ENCODE measurements at places on chromosomes 7 and 10. TPM values are rescaled to one million over a fixed set of nuclear protein-coding genes. Genes with fewer than 3 reads are reported as not detected.

The HOXA11 gene
- not detected for polyA plus RNA-seq

DNA sequence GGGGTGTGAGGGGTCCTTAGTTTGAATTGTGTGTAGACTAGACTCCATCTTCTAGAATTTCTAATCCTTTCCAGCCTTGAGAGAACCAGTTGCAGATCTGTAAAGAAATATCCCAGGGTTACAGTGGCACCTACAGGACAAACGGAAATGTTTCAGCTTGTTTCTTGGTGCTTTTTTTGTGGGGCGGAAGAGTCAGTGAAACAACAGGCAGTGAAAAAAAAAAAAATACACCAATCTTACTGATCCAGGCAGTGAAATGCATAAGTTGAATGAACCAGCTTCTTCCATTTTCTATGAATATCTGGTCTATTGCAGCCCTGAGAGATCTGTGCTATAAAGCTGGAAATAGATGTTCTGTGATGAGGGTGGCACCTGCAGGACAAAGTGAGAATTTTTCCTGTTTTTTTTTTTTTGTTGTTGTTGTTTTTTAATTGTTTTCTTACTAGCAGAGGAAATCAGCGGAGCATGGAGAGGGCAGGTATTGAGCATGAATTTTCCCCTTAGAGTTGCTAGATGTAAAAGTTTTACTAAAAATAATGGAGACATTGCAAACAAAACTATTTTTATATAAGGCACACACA is 81.9 kb upstream of the DYNC1I1 start:
- H3K27ac ChIP-seq = no peak overlapping the region
- H3K4me3 ChIP-seq = no peak overlapping the region
- DNase-seq = peak; percentile 56
- H3K36me3 ChIP-seq = no peaks in the 10 kb centered on the region

- no peak for DNase-seq
- H3K27me3 ChIP-seq = no peaks in the 10 kb centered on the region
- H3K4me3 ChIP-seq = no peak overlapping the region
- peaks cover 10% of the 10 kb centered on the region for H3K36me3 ChIP-seq
- no peak overlapping the region for H3K27ac ChIP-seq
- H3K4me1 ChIP-seq = peaks cover 31% of the 10 kb centered on the region
These were observed 15.8 kb downstream of the NAPEPLD start for GRCh38 chr7:103132995-103133688.

DNA sequence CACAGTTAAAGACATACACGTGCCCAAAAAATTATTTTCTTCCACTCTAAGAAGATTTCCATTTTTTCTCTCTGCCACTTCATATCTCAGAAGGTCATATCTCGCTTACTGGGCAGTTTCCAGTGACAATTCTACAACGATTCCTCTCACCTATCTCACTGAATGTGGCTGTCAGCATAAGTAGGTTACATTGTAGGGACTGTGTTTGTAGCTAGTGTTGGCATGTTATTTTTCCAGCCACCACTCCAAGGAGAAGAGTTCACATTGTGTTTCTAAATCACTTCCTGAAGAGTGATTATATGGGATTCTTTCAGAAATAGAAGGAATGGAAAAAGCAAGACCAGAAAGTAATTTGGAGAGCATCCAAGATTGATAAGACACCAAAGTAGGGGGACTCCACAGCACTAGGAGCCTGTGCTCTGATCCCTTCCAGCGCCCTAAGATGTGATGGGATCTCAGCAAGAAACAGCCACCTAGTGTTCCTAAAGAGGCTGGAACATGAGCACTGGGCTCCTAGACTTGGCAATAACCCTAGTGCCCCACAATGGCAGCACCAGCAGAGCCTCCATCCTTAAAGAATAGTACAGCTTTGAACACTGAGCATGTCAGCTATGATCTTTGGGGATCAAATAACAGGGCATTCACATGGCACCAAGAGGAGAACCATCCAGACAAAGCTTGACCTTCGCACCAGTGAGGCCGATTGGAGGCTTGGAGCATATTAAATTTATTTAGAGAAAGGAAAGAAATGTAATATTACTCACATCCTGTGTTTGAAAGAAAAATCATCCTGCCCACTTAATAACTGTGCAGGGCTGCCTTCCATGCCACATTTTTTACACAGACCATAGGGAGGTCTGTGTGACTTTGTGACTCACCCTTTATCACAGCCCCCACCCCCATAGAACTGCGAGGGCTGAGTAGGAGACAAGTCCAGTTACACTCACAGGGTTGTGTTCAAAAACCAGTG is 51.8 kb downstream of the CAV1 start:
- DNase-seq = no peak
- H3K4me1 ChIP-seq = peaks cover 12% of the 10 kb centered on the region
- H3K27me3 ChIP-seq = no peaks in the 10 kb centered on the region
- H3K36me3 ChIP-seq = no peaks in the 10 kb centered on the region
- H3K27ac ChIP-seq = no peak overlapping the region

- peaks cover 17% of the 10 kb centered on the region for H3K36me3 ChIP-seq
- peak; percentile 25 for DNase-seq
- peak overlapping the region; percentile 93 for H3K27ac ChIP-seq
- peaks cover 22% of the 10 kb centered on the region for H3K4me1 ChIP-seq
These were observed 24.0 kb downstream of the ZPBP start for GRCh38 chr7:50068850-50069551.

DNA sequence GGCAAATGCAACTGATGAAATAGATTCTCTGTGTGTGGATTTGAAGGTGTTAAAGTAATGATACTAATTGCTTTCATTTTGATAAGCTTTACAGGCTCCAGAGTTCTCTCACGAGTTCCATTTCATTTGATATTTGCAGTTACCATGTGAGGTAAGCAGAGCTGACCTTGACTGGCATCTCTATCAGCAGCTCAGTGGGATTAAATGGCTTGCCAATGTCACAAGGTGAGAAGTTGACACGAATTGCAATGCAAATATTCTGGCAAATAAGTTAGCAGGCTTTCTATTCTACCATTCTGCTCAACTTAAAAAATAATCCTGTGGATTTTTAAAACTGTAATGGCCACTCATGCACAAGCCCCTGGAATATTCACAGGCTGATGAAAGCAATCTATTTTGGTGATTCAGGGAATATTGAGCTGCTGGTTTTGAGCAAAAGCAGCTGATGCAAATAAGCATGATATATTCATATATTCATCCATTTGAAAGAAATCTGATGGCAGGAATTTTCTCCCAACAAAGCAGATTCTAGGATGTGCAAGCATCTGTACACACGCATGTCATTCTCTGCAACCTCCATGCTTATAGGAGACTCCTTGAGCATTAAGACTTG is 64.5 kb upstream of the ANKRD1 start:
- no peaks in the 10 kb centered on the region for H3K27me3 ChIP-seq
- H3K4me3 ChIP-seq = no peak overlapping the region
- no peaks in the 10 kb centered on the region for H3K36me3 ChIP-seq
- no peak overlapping the region for H3K27ac ChIP-seq
- DNase-seq = no peak

- H3K4me3 ChIP-seq = no peak overlapping the region
- no peak overlapping the region for H3K27ac ChIP-seq
- H3K27me3 ChIP-seq = no peaks in the 10 kb centered on the region
- H3K4me1 ChIP-seq = no peaks in the 10 kb centered on the region
- H3K36me3 ChIP-seq = no peaks in the 10 kb centered on the region
These were observed 1189.0 kb upstream of the LRRN3 start for GRCh38 chr7:109901926-109902325.
